ENCODE measurements at places on chromosomes 4 and X.

DNA sequence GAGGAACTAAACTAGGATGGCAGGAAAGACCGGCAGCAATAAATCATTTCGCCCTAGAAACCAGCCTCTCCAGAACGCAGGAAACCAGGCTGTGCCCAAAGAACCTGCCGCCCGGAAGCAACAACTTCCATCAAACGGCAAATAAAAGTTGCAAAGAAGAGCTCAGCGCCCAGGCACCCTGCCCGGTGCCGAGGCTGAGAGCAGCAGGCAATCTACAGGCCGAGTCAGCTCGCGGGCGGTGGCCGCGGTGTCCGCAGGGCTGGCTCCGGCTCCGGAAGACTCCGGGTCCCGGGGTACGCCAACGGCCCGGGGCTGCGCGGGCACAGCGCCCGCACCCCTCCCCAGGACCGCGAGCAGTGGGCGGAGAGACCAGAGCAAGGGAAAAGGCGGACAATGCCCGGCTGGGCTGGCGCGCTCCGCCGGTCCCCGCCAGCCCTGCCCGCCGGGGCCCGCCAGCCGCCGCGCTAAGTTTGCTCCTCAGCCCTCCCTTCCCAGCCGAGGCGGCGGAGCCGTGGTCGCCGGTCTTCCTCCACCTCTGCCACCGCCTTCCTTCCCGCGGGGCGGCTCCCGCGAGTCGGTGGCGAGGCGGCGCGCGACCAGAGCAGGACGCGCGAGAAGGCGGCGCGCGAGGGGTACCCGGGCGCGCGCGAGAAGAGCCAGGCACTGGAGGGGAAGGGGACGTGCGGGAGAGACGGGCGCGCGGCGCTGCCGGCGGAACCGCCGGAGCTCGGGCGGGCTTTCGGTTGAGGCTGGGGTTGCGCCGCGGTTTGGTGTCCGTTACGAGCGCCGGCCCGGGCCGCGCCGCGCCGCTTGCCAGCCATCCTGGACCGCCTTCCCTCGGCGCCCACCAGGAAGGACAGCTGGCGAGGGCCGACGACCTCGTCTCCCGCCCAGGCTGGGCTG lies 733 bp downstream of the FRYL start:
- peak; percentile 71 for DNase-seq

DNA sequence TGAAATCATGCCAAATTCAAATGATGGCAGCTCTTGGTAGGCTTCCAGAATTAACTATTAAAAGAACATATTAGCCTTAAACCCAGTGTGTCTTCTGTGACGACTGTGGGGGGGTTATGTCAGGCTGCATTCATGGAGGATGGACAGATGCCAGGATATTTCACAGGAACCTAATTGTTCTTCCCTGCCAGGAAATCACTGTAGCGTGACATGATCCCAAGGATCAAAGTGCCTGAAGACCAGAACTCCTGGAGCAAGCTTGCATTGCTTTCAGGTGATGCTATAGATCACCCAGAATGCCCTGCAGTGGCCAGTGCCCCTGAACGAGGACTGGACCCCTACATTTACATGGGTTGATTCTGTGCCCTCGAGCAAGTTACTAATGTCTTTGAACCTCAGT lies 1093.0 kb upstream of the TENM3 start:
- no peak for DNase-seq

- DNase-seq = no peak
These were observed 75.3 kb downstream of the TBCK start for GRCh38 chr4:106240699-106241098.

GRCh38 chr4:109191216-109191615 lies 111.2 kb downstream of the COL25A1 start:
- no peak for DNase-seq

DNA sequence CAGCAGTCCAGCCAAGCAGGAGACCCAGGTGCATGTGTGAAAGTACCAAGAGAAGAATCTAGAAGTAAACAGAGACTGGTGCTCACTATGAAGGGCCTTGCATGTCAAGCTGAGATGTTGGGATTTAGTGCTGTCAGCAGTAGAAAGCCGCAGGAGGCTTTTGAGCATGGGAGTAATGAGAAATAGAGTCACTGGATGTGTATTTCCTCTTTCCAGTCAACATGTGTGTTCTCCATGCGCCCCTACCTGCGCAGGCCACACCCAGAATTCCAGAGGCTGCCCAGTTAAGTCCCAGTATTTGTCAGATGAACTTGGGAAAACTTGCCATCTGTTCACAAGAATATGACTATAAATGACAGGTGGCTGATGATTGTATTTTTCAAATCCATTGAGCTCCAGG lies 4.5 kb upstream of the MAMLD1 start:
- no peak for DNase-seq

- no peak for DNase-seq
These were observed 171.2 kb downstream of the PPP3CA start for GRCh38 chr4:101175896-101176676.

GRCh38 chr4:34733185-34733941 lies 1511.0 kb downstream of the ARAP2 start:
- no peak for DNase-seq

DNA sequence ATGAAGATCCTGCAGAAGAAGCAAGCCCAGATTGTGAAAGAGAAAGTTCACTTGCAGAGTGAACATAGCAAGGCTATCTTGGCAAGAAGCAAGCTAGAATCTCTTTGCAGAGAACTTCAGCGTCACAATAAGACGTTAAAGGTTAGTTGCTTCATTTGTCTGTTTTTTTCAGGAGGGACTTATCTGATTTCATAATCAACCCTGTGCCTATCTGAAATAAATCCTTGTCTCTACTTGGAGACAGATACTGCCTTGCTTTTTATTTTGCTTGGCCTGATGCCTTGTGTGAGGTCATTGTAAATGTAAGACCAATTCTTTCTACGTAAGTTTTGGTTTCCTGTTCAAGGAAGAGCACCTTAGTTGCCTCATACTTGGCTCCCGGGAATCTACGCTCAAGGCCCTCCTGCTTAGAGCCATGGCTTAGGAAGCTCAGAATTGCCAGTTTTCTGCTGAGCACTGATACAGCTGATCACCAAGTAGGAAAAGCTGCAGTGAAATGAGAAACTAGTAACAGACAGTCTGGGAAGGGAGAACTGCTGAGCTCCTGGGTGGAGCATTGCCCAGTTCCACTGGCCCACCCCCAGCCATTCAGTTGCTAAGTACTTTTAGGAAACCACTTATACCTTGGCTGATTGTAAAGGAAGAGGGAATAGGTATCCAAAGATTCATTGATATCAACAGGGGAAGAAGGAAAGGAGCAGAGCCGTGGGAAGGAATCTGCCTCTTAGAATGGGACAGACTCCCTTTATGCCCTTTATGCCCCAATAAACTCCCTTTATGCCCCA lies 41.8 kb downstream of the RBBP7 start:
- no peak for DNase-seq

GRCh38 chr4:124483048-124483906 lies 229.3 kb downstream of the ANKRD50 start:
- DNase-seq = no peak

GRCh38 chr4:172497321-172497720 lies 671.3 kb upstream of the GALNT7 start:
- no peak for DNase-seq

DNA sequence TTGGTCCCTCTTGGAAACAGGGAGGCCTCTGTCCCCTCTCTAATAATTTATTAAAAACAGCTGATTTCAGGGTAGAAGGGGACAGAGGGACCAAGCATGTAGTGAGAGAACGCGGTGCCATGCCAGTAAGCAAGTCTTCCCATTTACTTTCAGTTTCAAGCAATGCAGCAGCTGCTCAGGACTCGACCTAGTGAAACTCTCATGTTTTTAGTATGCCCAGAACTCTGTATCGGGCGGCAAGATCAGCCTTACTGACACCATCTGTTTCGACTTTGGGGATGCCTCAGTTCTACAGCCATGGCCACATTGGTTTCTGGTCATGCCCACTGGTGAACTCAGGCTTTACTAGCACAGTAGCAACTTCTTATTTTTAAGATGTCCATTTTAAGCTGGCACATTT lies 40.6 kb downstream of the ZNF81 start:
- no peak for DNase-seq

DNA sequence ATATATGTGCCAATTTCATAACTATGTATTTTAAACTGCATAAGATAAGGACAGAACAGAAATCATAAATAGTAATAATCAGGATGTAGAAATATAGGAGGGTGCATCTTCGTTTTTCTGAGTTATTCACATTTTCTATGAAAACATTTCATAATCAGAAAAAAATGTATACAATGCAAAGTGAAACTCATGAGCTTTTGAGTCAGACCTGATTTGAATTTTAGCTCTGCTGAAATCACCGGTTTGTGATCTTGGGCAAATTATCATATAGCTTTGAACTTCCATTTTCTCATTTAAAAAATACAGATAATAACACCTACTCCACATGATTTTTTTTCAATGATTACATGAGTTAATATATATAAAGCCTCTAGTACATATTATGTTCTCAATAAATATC lies 106.9 kb downstream of the KDR start:
- DNase-seq = no peak

GRCh38 chr4:183250831-183251230 lies 69.2 kb downstream of the CLDN22 start:
- DNase-seq = no peak

GRCh38 chrX:56802921-56803849 lies 74.1 kb downstream of the NBDY start:
- DNase-seq = peak; percentile 60

- DNase-seq = peak; percentile 47
These were observed 27.3 kb upstream of the CRLF2 start for GRCh38 chrX:1239681-1240142.

GRCh38 chrX:2962381-2962780 lies 33.2 kb upstream of the ARSD start:
- no peak for DNase-seq

DNA sequence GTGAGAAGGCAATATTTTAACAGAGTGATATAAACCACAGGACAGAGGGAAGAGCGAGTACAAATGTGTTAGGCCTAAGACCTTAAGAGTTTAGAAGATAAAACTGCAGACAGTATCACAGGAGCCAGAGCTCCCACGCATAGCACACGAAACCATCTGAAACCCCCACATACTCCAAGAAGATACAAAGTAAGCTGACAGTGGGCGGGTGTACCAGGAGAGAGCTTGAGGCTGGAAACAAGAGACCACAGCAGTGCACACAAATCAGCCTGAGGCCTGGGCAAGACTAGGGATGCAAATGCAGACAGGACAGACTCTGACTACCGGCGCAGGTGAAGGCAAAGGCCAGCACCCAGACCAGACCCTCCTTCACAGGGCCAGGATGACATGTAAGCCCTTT lies 54.1 kb upstream of the ARHGAP24 start:
- no peak for DNase-seq

DNA sequence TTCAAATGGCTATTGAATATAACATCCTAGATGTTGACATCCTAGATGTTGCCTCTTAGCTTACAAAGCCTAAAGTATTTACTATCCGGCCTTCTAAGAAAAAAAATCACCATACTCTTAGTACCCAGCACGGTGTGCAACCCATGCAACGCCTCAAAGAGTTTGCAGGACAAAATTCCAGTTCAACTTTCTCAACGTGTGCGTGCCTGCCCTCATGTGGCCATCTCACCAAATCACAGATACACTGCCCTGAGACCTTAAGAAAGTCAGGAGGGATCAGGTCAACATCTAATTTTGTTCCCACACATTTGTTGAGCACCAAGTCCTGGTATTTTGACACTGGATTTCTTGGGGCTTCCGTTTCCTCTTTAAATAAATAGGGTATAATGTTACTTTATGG lies 68.3 kb downstream of the CRMP1 start:
- no peak for DNase-seq

- DNase-seq = no peak
These were observed 49.5 kb downstream of the CAMK2D start for GRCh38 chr4:113711883-113712662.

- DNase-seq = peak; percentile 30
These were observed 47.8 kb upstream of the SETD7 start for GRCh38 chr4:139603576-139604410.

DNA sequence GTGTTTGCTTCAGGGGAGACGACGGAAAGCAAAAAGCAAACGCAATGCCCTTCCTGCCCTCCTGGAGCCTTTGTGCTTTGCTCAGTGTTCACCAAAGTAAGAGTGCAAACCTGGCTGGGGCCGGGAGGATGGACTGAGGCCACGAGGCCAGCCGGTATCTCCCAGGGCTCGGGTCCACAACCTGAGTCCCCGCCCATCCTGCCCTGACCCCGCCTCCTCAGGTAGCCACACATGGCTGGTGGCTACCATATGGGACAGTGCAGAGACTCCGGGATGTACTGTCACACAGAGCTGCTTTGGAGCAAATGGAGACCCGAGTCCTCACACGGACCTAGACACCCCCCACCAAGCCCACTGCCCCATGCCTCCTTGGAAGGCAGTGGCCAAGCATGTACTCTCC lies 4.8 kb downstream of the ATP2B3 start:
- no peak for DNase-seq

GRCh38 chr4:101682946-101683345 lies 107.6 kb upstream of the BANK1 start:
- no peak for DNase-seq

Measured in stimulated activated CD8-positive, alpha-beta memory T cell treated with anti-CD3 and anti-CD28 coated beads, Interleukin-4, amount 100 ng/mL, for 48 hours (primary cell).